Endothelial cell (in vitro differentiated cells): ENCODE measurements at places on chromosomes 13 and 19.

DNA sequence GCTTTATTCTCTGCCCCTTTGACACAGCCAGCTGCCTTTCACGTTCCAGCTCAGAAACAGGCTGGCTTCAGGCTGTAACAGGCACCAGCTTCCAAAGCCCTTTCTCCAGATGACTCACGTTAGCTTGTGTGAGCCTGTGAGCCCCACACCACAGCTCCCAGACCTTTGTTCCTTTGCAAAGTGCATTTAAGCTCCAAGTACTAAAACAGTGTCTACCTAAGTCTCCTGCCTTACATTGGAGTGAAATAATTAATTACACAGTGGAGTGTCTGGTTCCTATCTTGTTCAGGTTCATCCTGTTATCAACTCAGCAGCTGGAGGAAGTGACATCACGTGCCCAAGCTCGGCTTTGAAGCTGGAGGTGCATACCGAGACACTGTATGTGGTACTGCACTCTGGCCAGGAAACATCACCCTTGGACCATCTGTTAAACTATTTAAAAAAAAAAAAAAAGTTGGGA lies 475.8 kb downstream of the FOXO1 start:
- DNase-seq: no peak

DNA sequence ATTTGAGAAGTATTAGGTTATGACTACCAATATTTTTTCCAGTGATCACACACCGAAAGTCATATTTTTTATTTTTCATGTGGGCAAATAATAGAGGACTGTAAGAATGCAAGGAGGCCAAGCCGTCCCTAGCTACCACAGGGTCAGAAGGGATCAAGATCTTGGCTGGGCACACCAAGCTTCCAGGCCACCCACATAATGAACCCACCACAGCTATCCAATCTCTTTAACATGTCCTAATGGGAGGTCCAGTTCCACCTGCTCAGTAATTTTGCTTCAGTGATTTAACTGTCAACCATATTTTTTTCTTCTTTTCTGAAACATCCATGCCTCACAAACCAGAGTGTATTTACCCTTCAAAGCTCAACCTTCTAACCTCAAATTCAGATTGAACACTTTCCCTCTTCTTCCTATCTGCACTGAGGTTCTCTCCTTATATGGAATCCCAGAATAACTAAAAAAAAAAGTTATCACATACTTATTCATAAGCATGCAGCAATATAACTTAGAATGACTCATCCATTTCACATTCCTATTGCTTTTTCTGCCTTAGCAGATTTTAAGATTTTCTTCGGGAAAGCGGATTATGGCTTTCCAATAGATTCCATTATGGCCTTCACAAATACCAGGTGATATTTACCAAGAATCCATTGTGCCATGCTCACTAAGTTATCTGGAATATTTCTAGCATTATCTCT lies 12.2 kb downstream of the ARGLU1 start:
- no peak for DNase-seq

GRCh38 chr13:41199526-41199925 lies 5.2 kb upstream of the KBTBD7 start:
- no peak for DNase-seq

GRCh38 chr19:19381007-19381926 lies 24.2 kb upstream of the GATAD2A start:
- no peak for DNase-seq

DNA sequence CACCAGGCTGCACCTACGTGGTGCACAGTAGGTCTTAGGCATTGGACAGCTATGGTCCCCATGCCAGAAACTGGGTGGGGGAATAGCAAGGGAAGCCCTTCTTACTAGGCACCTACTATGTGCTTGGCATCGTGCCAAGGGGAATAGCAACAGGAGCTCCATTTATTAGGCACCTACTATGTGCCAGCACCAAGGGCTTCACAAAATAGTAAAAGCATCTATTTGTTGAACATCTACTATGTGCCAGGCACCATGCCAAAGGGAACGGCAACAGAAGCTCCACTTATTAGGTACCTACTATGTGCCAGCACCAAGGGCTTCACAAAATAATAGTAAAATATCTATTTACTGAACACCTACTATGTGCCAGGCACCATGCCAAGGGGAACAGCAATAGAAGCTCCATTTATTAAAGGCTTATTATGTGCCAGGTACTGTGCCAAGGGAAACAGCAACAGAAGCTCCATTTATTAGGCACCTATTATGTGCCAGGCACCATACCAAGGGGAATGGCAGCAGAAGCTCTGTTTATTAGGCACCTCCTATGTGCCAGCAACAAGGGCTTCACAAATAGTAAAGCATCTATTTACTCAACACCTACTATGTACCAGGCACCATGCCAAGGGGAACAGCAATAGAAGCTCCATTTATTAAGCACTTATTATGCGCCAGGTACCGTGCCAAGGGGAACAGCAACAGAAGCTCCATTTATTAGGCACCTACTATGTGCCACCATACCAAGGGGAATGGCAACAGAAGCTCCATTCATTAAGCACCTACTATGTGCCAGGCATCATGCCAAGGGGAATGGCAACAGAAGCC lies 108.5 kb downstream of the PTPRS start:
- DNase-seq: no peak

DNA sequence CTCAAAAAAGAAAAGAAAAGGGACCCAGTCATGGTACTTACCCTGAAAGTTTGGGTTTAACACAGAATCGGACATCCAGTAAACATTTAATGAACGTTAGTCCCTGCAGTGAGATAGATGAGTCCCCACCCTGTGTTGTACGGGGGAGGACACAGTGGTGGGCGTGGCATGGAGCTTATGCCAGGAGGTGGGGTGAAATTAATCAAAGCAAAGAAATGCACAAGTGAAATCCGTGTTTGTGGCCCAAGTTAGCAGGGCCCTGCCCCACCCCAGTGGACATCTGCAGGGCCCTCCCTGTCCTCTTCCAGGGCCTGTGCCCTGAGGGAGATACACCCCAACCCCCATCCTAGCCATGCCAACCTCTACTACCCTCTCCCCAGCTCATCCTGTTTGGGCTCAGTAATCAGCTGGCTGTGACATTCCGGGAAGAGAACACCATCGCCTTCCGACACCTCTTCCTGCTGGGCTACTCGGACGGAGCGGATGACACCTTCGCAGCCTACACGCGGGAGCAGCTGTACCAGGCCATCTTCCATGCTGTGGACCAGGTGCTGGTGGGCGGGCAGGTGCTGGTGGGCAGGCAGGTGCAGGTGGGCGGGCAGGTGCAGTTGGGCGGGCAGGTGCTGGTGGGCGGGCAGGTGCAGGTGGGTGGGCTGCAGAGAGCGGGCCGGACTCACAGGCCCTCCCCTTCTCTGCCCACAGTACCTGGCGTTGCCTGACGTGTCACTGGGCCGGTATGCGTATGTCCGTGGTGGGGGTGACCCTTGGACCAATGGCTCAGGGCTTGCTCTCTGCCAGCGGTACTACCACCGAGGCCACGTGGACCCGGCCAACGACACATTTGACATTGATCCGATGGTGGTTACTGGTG lies 3.9 kb downstream of the MCOLN1 start:
- no peak for DNase-seq

DNA sequence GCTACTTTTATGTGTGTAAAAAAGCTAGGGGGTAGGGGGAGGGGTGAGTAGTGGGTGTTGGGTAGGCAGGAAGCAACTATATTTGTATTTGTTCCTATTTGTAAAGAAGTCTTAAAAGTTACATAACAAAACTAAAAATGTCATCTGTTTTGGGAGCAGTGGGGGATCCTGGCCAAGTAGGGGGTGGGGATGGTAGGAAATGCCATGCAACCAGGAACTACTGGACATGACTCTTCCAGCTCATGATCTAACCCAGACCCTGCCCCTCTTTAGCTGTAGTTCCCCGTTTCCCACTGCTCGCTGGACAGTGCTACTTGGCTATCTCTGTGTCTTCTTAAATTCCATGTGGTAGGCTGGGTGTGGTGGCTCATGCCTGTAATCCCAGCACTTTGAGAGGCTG lies 3.2 kb downstream of the GTF3A start:
- no peak for DNase-seq

DNA sequence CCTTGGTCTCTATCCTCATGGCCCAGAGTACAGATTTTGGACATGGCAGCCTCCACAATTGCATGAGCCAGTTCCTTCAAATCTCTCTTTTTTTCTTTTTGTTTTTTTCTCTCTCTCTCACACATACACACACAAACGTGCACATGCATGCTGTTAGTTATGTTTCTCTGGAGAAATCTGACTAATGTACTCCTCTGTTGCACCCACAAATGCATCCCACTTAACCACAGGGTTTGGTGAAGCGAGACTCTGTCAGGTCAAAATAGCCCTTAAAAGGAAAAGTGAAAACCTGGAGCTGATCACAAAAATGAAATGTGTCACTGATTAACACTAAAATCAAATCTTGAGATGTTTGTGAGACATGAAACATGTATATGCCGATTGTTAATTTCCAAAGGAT lies 374.6 kb upstream of the ARGLU1 start:
- no peak for DNase-seq
